Peyer's patch (tissue), 4 donors: ENCODE measurements at places on chromosomes 6 and 20. TPM values are rescaled to one million over a fixed set of nuclear protein-coding genes. Genes with fewer than 3 reads are reported as not detected.

Gene PTCHD4
- not detected for total RNA-seq

Gene FNDC1
- total RNA-seq: not detected

Gene TAP1
- 136 TPM for total RNA-seq

Gene RIMS4
- 0.18 TPM for total RNA-seq
